ENCODE measurements at places on chromosomes 4 and X. TPM values are rescaled to one million over a fixed set of nuclear protein-coding genes. Genes with fewer than 3 reads are reported as not detected.

MND1 gene
- total RNA-seq = 27.9 TPM

SEL1L3 gene
- total RNA-seq = 44.3 TPM

LARP7 gene
- total RNA-seq = 38.7 TPM

CXorf38 gene
- total RNA-seq = 35.7 TPM

PDE5A gene
- total RNA-seq = 0.80 TPM

SHOX gene
- total RNA-seq = not detected

LCORL gene
- 6.0 TPM for total RNA-seq

HTT-AS gene
- total RNA-seq = not detected

NHSL2 gene
- 0.19 TPM for total RNA-seq

FAM9C gene
- 0.41 TPM for total RNA-seq

OPN1MW2 gene
- not detected for total RNA-seq

GYG2 gene
- not detected for total RNA-seq

CXCL8 gene
- total RNA-seq = 2.9 TPM

GAR1 gene
- total RNA-seq = 30.7 TPM

IRF2 gene
- 56.8 TPM for total RNA-seq

NDNF gene
- total RNA-seq = not detected

SSX4 gene
- total RNA-seq = not detected

TBX22 gene
- not detected for total RNA-seq

STIM2 gene
- total RNA-seq = 43.0 TPM

TRIM60 gene
- not detected for total RNA-seq

All from activated naive CD4-positive, alpha-beta T cell treated with anti-CD3 and anti-CD28 coated beads, Interleukin-2, amount 50 U/mL, for 72 hours (primary cell).